NCI-H1092 treated with DMSO at 0.1 percent for 48 hours (cell line): ENCODE measurements at places on chromosomes 1 and 21.

GRCh38 chr1:116733476-116734365 lies 20.5 kb upstream of the CD2 start:
- no peak for DNase-seq

GRCh38 chr1:28341591-28341990 lies 12.8 kb downstream of the MED18 start:
- no peak for DNase-seq

GRCh38 chr1:90781534-90781933 lies 64.4 kb upstream of the BARHL2 start:
- DNase-seq, result no peak

- no peak for DNase-seq
These were observed 19.0 kb downstream of the GNG12 start for GRCh38 chr1:67814121-67814772.

DNA sequence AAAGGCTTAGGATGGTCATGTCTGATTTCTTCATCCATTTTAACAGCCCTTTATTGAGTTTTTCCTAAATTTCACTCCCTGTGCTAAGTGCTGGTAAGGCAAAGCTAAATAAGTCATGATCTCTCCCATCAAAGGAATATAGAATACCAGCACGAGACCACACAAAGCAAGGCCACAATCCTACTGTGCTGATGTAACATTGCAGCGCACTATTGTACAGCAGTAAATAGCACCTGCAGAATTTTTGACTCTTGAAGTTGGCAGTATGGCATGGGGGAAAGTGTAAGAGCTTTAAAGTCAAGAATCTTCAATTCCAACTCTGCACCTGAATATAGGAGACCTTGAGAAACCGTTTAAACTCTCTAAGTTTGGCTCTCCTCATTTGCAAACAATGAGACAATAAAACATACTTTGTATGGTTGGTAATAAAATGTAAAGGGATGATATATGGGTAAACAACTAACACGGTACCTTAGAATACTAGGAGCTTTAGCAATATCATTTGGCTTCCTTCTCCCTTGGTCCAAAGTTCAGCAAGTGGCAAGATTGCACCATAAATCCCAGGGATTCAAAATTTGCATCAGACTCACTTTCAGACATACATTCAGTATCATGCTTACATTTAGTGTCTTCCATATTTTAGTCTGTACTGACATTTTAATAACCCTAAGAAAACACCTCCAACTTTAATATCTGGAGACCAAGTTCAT lies 132.9 kb upstream of the PRDX6 start:
- no peak for DNase-seq

- no peak for DNase-seq
These were observed 207.4 kb downstream of the GABPA start for GRCh38 chr21:25942135-25942534.

- DNase-seq, result no peak
These were observed 37.4 kb downstream of the LAMC2 start for GRCh38 chr1:183223467-183223866.

GRCh38 chr1:70509996-70510876 lies 99.2 kb downstream of the CTH start:
- DNase-seq, result peak; percentile 55

GRCh38 chr1:198361237-198361767 lies 179.2 kb downstream of the ATP6V1G3 start:
- no peak for DNase-seq

DNA sequence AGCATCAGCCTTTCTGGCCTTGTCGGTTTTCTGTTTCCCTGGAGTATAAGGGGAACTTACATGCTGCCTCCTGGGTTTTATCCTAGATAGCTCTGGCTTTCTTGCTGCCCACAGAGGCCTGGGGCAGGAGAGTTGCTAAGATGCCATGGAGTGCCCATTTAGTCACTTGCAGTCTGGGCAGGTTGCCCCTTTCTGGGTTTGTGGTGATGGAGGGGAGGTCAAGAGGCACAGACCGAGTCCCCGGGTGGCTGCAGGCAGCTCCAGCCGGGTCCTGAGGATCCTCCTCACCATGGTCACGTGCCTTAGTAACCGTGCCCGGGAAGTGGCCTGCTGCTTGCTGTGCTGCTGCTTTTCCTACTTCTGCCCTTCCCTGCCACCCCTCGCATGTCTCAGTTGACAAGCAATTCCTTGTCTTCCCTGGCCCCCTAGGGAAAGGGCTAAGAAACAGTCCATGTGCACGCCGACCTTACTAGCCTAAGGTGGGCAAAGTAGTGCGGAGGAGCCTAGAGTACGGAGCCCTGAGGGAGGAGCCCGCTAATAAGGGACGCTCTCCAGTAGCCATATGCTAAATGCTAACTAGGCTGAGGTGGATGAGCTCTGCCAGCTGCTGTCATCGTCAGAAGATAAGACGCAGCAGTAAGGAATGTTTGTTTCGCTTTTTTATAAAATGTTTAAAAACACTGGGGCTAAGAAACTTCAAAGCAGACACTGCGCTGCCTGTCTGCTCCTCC lies 34.8 kb downstream of the CLCA1 start:
- DNase-seq, result no peak

DNA sequence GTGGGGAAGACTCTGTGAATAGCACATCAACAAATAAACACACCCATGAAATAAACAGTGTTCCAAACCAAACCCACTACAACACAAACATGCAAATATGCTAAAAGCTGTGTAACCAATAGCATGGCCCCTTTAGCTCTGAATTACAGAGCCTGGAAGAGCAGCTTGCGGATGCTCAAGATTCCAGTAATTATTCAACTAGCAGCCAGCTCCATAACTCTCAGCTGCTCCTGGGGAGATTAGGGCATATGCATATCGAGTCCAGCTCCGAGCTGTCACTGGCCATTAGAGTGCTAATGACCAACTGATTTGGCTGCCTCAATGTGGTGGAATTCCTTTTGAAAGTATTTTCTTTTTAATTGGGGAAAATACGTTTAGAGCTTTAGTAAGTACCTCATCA lies 207.1 kb downstream of the HHAT start:
- no peak for DNase-seq

GRCh38 chr1:96492236-96492635 lies 229.3 kb upstream of the PTBP2 start:
- peak; percentile 4 for DNase-seq

- DNase-seq, result no peak
These were observed 16.7 kb upstream of the GPX7 start for GRCh38 chr1:52585474-52585873.

- no peak for DNase-seq
These were observed 960 bp downstream of the MX2 start for GRCh38 chr21:41362605-41363369.

DNA sequence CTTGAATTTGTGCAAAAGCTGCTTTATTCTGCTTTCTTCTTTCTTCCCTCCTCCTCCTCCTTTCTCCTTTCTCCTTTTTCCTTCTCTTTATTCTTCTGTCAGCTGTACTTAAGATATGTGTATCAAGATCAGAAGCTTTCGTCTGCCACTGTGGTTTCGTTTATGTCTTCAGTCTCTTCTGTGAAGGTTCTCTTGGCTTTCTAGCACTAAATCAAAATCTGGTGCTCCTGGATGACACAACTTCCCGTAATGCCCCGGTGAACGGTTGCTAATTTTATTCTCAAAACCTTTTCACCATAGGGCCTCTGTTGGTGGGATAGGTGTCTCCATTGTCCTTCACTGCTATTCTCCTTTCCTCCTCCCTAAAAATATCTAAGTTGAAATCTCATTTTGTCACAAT lies 5.0 kb downstream of the ATF6 start:
- DNase-seq, result no peak

DNA sequence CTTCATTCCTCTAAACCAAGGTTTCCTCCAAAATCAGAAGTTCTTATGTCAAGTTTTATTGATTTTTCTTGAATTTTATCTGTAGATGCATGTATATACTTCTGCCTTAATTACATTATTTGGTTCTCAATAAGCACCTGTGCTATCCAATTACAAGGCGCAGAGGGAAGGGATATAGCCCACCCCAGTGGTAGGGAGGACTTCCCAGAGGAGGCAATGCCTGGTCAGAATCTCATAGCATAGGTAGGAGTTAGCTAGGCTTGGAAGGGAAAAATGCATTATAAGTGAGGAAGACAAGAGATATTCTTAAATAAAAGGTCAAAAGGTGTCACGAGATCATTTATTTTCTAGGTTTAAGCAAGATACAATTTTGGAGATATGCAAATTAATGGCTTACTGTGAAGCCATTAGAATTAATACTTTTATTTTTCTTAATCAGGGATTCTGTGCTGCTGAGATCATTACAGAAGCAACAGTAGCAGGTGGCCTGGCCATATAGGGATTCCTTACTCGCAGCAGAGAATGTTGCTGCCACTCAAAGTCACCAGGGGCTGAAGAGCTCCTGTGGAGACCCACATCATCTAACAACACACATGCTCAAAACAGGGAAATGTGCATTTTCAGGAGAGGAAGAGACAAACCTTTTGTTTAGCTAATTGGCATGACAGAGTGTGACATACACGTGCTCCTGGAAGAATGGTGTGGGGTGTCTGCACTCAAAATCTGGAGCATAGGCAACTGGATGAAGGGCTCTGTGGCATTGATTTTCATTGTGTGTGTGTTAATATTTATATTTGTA lies 178.3 kb downstream of the ATG4C start:
- no peak for DNase-seq

GRCh38 chr1:201758499-201759050 lies 70.4 kb upstream of the IPO9 start:
- DNase-seq, result peak; percentile 50

- no peak for DNase-seq
These were observed 45.7 kb downstream of the WNT9A start for GRCh38 chr1:227901906-227902640.

DNA sequence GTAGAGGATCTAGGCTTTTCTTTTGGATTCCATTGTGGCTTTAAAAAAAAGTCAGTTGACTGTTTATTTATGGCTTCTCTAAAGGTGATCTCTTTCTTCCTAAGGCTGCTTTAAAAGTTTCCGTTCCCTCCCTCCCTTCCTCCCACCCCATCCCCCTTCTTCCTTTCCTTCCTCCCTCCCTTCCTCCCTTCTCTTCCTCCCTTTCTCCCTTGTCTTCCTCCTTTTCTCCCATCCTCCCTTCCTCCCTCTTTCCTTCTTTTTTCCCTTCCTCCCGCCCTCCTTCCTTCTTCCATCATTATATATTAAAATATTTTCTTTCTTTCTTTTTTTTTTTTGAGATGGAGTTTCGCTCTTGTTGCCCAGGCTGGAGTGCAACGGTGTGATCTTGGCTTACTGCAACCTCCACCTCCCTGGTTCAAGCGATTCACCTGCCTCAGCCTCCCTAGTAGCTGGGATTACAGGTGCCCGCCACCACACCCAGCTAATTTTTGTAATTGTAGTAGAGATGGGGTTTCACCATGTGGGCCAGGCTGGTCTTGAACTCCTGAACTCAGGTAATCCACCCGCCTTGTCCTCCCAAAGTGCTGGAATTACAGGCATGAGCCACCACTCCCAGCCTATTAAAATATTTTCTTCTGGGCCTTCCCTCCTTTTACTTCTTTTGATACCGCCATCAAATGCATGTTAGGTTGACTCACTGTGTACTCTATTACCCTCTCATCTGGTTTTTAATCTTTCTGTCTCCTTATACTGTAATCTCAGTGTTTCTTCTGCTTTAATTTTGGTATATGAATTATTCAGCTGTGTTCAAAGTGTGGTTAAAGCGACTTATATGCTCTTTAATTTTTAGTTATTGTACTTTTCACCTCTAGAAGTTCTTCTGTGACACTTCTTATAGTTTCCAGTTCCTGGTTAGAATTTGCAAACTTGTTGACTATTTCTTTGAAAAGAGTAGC lies 59.2 kb upstream of the ATP5PO start:
- DNase-seq, result no peak

- DNase-seq, result no peak
These were observed 13.2 kb downstream of the DISC1 start for GRCh38 chr1:231639819-231640218.

DNA sequence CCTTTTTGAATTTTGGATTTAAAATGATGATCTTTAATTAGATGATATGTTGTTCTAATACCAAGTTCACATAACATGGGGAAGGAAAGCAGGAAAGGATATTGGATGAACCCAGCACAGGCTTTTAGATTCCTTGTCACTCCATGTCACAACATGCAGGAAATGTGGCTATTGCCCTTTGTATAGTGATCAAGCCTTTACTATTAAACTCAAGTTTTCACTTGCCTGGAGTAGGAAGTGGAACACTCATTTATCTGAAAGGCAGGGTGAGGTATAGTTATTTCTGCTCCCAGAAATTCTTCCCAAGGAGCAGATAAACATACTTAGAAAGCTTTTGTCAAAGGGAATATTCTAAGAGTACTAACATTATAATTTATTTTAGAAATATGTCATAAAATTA lies 37.2 kb upstream of the BCAS2 start:
- no peak for DNase-seq

- peak; percentile 86 for DNase-seq
These were observed 259 bp downstream of the KCNT2 start for GRCh38 chr1:196607981-196608380.

DNA sequence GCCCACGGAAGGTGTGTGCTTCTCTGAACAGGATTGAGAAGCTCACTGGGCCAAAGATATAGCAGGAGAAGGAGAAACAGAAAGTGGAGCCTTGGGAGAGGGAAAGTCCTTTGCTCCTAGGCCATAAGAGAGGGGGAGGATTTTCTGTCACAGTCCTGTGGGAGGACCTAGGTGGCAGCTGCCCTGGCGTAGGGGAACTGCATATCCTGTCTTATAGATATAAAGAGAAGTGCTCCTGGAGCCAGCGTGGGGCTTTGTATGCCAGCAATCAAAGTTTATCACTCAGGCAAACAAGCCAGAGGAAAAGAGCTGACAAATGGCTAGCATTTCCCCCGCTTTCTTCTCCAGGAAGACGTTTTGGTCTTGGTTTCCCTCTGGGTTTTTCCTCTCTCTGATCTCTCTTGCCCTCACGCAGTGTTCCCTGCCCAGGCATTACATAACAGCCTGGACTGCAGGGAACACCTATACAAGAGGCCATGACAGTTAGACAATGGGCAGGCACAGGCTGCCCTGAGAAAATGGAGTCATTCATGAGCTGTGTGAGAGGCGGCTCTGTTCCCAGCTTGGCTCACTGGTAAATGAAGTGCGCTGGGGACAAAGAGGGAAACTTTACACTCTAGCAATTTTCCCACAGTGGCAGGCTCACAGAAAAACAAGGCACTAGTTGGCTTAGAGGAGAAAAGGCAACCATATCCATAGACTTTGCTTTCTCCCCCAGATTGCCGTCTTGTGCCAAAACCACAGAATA lies 52.5 kb upstream of the ZNF648 start:
- DNase-seq, result no peak

GRCh38 chr1:173753830-173754229 lies 39.0 kb downstream of the KLHL20 start:
- no peak for DNase-seq

- peak; percentile 55 for DNase-seq
These were observed 22.9 kb downstream of the TSHB start for GRCh38 chr1:115052454-115053083.

DNA sequence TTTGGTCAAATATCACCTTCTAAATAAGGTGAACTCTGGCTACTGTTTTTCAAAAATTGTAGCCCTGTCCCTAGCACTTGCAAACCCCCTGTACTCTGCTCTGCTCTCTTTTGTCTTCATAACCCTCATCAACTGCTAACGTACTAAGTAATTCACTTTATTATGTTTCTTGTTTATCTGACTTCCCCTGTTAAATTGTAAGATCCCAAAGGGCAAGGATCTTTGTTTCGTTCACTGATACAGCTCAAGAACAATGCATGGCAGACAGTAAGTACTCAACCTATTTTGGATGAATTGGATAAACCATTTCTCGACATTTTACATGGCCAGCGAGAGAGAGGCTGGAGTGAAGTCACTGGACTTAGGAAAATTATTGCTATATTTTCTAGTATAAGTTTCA lies 46.9 kb downstream of the ATP5PF start:
- DNase-seq, result no peak
